Dermis blood vessel endothelial cell (primary cell): ENCODE measurements at places on chromosomes 11 and 22. TPM values are rescaled to one million over a fixed set of nuclear protein-coding genes. Genes with fewer than 3 reads are reported as not detected.
A peak's percentile ranks its signal among the peaks of the same experiment; 100 is the strongest.

Gene LDLRAD3
- total RNA-seq = 9.7 and 13.4 TPM in 2 replicates

Gene NPAS4
- total RNA-seq = not detected in 2 replicates

- peak; percentile 71 for DNase-seq
These were observed 15.4 kb downstream of the SLC3A2 start for GRCh38 chr11:62896049-62896448.

DNA sequence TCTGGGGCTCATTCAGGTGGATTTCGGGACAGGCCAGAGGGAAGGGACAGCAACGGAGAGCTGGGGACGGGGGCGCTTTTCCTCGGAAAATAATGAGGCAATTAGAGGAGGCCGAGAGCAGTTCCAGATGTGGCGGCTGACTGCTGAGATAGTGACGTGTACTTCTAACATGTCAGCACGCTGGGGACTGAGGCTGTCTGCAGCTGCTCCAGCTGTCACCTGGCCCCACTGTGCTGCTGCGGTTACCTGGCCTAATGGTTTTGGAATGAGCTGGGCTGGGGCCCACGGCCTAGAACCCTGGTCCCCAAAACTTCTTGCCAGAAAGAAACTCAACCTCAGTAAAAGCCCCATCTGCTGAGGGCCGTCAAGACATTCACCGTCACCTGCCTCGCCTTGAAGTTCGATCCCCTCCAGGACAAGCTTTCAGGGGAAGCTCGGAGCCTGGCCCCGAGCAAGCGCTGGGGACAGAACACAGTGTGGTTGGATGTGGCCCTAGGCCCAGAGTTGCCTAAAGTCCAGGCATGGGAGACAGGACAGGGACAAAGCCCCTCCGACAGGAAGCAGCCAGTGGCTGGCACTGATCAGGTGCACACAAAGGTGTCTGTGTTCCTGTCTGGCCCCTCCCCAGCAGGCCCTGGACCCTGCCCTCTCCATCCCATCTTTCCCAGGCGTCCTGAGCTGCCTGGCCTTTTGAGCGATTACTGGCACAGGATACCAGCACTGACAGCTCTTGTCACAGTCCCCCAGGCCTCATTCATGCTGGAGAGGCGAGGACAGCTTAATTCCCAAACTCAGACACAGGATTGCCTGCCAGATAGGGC, 22.1 kb downstream of the RPUSD4 start:
- DNase-seq = no peak

Gene VPREB1
- not detected in 2 replicates for total RNA-seq

GRCh38 chr11:3227568-3228444, 4.4 kb downstream of the MRGPRE start:
- DNase-seq = no peak

DNA sequence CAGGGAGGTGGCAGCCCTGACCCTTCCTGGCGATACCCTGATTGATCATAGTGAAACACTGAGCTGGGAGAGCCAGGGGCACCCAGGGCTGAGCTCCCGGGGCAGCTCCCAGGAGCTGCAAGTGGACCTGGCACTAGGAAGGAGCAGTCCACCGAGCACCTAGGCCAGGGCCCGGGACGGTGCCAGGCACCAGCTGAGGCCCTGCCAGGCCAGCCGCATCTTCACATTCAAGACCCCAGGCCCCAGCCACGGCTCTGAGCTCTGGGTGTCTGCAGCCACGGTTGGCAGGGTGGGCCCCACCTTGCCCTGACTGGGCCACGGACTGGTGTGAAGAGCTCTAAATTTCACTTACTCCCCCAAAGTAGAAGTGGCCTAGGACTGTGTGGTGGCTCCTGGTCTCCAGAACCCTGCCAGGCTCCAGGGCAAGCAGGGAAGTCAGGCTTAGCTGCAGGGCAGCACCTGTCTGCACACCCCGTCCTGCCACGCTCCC, 58.3 kb downstream of the RTN4R start:
- no peak for DNase-seq

DNA sequence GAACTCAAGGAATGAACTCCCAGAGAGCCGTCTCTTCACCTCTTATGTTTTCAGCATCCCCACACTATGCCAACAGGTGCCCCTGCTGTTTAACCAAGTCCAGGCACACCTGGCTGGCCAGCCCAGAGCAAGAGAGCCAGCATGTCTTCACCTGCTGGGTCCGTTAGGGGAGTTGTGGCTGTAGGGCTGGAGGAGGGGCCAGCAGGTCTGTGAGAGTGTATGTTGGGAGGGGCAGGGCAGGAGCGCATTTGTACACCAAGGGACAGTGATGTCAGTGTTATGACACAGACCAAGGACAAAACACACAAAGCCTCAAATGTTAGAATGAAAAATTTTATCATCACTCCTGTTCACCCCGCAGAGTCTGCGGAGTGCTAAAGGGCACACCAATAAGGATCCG, 5.8 kb downstream of the PATZ1 start:
- DNase-seq = no peak

Gene HSPB2
- total RNA-seq = not detected in 2 replicates

DNA sequence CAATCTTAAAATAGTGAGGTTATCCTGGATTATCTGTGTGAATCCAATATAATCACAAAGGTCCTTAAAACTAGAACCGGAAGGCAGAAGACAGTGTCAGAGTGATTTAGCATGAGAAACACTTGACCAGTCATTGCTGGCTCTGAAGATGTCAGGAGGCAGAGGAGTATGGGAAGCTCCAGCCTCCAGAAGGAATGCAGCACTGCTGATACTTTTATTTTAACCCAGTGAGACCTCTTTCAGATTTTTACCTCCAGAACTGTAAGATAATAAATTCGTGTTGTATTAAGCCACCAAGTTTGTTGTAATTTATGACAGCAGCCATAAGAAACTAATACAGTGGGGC, 134.4 kb upstream of the ZC3H12C start:
- DNase-seq = no peak

- DNase-seq = no peak
These were observed 21.4 kb downstream of the RELT start for GRCh38 chr11:73397468-73398131.

Gene NCR3LG1
- 0.85 and 2.7 TPM in 2 replicates for total RNA-seq

Gene ACRV1
- not detected in 2 replicates for total RNA-seq

Gene CREB3L1
- 0.33 and 0.68 TPM in 2 replicates for total RNA-seq

Gene C22orf31
- total RNA-seq = not detected in 2 replicates

Gene WNT7B
- total RNA-seq = not detected in 2 replicates

GRCh38 chr11:131910523-131911387, 540.3 kb downstream of the NTM start:
- peak; percentile 44 for DNase-seq

DNA sequence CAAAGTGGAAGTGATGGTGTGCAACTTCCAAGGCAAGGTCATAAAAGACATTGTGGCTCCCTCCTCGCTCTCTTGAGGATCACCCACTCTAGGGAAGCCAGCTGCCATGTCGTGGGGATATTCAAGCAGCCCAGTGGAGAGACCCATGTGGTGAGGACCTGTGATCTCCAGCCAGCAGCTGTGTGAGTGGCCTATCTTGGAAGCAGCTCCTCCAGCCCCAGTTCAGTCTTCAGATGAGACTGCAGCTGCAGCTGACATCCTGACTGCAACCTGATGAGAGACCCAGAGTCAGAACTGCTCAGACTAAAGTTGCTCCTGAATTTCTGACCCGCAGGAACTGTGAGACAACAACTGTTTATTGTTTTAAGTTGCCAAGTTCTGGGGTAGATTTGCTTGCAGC, 86.4 kb upstream of the GRK3 start:
- no peak for DNase-seq

Gene MICALL1
- 36.4 and 52.7 TPM in 2 replicates for total RNA-seq

DNA sequence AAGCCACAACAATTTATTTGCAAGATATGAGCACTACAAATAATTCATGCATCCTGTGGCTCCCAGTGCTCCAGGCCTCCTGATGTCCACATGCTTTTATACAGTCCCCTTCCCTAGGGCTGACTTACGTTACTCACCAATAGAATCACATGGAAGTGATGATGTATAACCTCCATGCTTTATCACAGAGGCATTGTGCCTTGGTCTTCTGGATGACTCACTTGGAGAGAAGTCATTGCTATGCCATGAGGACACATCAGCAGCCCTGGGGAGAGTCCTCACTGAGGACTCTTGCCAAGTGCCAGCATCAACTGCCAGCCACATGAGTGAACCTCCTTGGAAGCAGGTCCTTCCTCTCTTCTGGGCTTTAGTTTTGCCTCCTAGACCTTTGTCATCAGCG, 22.0 kb upstream of the IGSF9B start:
- no peak for DNase-seq

DNA sequence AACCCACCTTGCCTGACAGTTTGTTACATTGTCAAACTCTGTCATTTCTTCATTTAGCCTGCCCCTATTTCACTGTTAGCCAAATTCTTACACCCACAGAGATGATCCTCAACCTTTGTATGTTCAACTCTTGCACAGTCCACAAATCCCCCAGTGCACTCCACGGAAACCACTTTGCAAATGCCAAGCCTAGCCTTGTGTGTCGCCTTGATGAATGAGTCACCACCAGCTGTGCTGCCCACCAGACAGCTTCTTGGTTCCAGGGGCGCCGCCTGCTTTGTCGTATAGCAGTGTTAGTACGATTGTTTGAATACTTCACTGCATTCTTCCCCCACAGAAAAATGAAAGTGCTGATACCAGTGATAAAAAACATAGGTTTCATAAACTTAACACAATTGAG, 686.3 kb downstream of the NTM start:
- DNase-seq = no peak

GRCh38 chr22:40728731-40729189, 49.5 kb downstream of the MCHR1 start:
- DNase-seq = no peak

DNA sequence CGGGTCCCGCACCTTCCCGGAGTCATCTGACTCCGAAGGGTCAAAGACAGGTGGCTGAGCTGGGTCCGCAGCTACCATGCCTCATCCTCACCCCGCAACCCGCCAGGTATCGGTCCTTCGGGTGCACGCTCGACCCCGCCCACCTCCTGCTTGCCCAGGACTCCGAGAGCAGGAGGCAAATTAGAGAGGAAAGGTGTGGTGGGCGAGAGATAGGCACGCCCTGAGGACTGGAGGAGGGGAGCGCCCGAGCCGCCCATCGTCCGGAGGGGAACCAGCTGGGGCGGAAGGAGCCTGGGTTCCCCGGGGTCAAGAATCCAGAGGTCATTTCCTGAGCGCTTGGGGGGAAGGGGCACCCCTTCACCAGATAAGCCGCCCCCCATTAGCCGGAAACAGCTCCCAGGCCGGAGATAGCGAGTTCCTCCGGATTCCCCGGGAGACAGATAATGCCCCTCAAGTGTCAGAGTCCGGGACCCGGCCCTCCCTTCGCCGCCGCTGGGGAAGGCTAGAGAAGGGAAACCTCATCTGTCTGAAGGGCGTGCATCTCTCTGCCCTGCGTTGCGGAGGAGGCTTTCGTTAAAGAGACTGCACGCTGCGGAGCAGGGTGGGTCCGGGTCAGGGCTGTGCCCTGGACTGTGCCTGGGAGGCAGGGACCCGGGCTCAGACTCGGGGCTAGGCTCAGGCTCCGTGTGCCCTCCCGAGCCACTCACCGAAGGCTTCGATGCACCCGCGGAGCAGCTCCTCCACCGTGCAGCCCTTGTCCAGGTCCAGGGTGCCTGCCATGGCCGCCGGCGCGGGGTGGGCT, 1.7 kb downstream of the RASGRP2 start:
- DNase-seq = no peak

DNA sequence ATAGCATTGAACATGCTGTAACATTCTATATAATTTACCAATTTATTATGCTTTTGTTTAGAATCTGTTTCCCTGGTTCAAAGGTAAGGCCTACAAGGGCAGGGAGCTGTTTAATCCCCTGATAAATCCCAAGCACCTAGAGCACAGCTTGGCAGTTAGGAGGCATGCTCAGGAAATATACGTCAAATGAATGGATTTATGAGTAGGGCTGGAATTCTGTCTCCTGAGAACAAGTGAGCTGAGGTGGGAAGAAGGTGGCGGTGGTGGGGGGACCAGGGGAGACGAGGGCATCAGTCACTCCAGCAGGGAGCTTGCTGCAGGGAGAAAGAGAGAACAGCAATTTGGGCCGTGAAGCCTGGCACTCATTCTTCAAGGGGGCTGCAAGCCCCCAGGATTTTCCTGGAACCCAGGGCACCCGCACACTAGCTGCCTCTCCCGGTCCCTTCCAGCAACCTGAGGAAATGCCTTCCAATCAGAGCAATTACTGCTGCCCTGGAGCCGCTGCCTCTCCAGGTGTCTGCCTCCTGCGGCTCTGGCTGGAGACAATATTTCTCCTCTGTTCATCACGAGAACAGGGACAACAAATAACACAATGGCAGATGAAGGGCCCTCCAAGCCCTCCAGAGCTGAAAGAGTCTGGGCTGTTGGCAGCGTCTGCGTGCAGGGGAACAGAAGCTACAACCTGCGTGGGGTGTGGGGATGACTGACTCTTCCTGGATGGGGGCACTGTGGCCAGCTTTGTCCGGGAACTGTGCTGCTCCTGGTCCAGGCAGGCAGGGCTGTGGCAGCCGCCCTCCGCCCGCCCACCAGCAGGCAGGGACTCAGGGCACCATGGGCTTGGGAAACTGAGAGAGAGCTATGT, 233.4 kb downstream of the ST3GAL4 start:
- DNase-seq = no peak

DNA sequence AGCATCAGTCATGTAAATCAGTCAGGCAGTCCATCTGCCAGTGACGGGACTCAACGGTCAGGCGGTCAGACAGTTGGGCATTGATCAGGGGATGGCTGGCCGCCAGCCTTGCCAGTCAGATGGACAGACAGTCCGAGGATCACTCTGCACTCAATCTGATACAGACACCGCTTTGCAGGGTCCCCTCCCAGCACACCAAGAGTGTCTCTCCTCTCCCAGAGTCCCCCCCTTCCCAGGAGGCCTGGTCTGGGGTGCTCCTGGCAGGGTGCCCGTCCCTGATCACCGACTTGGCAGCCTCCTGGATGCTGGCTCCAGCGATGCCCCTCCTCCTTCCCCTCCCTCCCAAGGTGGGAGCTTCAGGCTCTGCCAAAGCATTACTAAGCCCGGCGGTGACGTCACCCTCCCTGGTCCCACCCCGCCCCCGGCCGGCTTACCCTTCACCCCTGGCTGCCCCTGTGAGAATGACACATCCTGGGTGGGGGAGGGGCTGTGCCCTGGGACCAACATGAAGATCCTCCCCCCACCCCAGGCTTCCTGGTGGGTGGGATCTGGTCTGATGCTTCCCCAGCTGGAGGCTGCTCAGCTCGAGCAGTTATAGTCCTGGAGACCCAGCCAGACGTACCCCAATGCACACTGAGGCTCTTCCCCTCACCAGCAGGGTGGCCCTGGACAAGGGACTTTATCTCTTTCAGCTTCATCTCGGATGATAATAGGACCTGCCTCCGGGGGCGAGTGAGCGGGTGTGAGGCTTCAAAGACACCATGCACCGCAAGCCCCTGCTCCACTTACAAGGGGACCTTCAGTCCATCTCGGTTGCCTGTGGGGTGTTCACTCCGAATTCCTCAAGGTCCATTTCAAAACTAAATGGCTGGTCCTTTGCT, 69.2 kb downstream of the CD82 start:
- peak; percentile 78 for DNase-seq

Gene C22orf42
- not detected in 2 replicates for total RNA-seq

Gene SLC22A9
- total RNA-seq = not detected in 2 replicates

Gene LPXN
- total RNA-seq = 2.2 and 3.4 TPM in 2 replicates

Gene RIMBP3C
- total RNA-seq = 0.09 and 0.17 TPM in 2 replicates

Gene CDC45
- 12.4 and 35.3 TPM in 2 replicates for total RNA-seq

DNA sequence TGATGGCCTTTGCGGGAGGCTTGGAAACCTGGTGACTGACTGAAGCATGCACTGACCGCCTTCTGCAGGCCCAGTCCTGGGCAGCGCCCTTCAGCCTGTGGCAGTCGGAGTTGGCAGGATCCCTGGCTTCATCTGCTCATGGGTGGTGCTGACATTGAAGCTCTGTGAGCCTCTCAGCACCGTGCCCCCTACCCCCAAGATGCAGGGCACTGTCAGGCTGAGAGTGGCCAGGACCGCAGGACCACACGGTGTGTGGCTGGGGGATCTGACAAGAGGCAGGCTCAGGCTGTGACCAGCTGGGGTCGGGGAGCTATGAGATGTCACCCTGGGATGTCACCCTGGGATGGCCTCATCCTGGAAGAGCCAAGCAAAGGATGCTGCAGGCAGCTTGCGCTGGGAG, 32.7 kb downstream of the TBC1D22A start:
- no peak for DNase-seq

Gene SMTNL1
- total RNA-seq = not detected in 2 replicates
